Right atrium auricular region (tissue), 2 donors: ENCODE measurements at places on chromosomes 1 and 21.

GRCh38 chr1:151920149-151920548, 10.8 kb upstream of the THEM4 start:
- DNase-seq = no peak
- no peak overlapping the region for H3K27ac ChIP-seq
- H3K27me3 ChIP-seq = no peaks in the 10 kb centered on the region
- no peaks in the 10 kb centered on the region for H3K4me1 ChIP-seq
- no peaks in the 10 kb centered on the region for H3K36me3 ChIP-seq

- DNase-seq = no peak
- no peaks in the 10 kb centered on the region for H3K27me3 ChIP-seq
- H3K27ac ChIP-seq = no peak overlapping the region
- H3K36me3 ChIP-seq = no peaks in the 10 kb centered on the region
- no peak overlapping the region for H3K4me3 ChIP-seq
Measured at GRCh38 chr1:212138457-212138856, 102.9 kb downstream of the DTL start.

- no peaks in the 10 kb centered on the region for H3K27me3 ChIP-seq
- DNase-seq = no peak
- H3K4me3 ChIP-seq = no peak overlapping the region
- H3K4me1 ChIP-seq = no peaks in the 10 kb centered on the region
- no peak overlapping the region for H3K27ac ChIP-seq
- no peaks in the 10 kb centered on the region for H3K36me3 ChIP-seq
Measured at GRCh38 chr1:162179121-162179520, 109.6 kb downstream of the NOS1AP start.

- peak overlapping the region; percentile 66 for H3K27ac ChIP-seq
- no peaks in the 10 kb centered on the region for H3K4me1 ChIP-seq
Measured at GRCh38 chr21:44083631-44084291, 23.4 kb upstream of the PWP2 start.

DNA sequence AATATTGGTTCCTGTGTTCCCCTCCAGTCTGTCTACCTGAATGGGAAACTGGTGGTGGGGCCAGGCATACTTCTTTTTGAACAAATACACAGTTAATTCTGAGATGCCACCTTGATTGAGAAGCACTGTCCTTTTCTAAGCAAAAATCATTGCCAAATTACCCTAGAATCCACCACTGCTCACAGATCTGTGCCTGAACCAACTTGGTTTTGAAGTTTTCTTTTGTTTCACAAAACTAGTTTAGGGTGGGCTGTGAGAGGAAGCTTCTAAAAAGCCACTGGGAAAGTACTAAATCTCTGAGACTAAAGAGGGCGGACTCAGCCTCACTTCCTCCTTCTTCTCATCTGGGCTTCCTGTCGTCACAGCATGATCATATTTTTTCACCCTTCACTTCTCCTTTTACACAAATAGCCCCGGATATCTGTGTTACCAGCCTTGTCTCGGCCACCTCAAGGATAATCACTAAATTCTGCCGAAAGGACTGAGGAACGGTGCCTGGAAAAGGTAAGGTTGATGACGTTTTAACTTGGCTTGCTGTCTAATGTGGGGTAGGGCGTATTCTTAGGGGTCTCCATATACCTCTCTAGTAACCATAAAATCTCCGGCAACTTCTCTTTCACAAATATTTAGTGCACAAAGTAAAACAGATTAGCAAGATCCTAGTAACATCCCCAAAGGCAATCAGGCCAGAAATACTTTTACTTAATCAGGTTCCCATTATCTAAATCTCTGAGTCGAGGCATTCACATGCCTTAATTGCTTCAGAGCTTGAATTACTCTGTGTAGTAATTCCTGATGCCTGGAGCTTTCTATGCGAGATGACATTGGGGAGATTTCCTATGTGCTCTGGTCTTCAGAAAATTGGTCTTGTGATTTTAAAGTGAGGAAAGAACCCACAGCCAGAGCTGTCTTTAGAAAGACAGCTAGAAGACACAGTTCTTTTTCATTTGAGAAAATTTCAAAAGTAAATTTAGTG, at the start of gene CD53:
Gene CD53, plus strand, starts transcription at position 404 of the 976 bp plus-strand sequence. CDS start 18,261 bp downstream, outside the sequence.
- H3K4me3 ChIP-seq = peak within 1 kb of the TSS; percentile 25
- H3K27ac ChIP-seq = no peak within 1 kb of the TSS
- no peaks in the 10 kb centered on the region for H3K4me1 ChIP-seq
- H3K36me3 ChIP-seq = no peaks in the 10 kb centered on the region
- no peaks in the 10 kb centered on the region for H3K27me3 ChIP-seq

- no peak overlapping the region for H3K27ac ChIP-seq
- H3K27me3 ChIP-seq = no peaks in the 10 kb centered on the region
- H3K4me3 ChIP-seq = no peak overlapping the region
- DNase-seq = no peak
Measured at GRCh38 chr1:88998716-88999115, 6.3 kb upstream of the KYAT3 start.

GRCh38 chr1:5858246-5858645, 134.0 kb downstream of the NPHP4 start:
- H3K27me3 ChIP-seq = no peaks in the 10 kb centered on the region
- H3K36me3 ChIP-seq = peaks cover 12% of the 10 kb centered on the region
- no peaks in the 10 kb centered on the region for H3K4me1 ChIP-seq
- H3K27ac ChIP-seq = no peak overlapping the region

GRCh38 chr21:17921579-17922530, 102.7 kb upstream of the C21orf91 start:
- no peak overlapping the region for H3K4me3 ChIP-seq
- no peaks in the 10 kb centered on the region for H3K27me3 ChIP-seq
- no peak overlapping the region for H3K27ac ChIP-seq
- H3K4me1 ChIP-seq = no peaks in the 10 kb centered on the region

GRCh38 chr1:79845936-79846335, 839.4 kb upstream of the ADGRL4 start:
- H3K4me3 ChIP-seq = no peak overlapping the region
- H3K27me3 ChIP-seq = no peaks in the 10 kb centered on the region
- no peaks in the 10 kb centered on the region for H3K36me3 ChIP-seq
- no peak for DNase-seq
- no peaks in the 10 kb centered on the region for H3K4me1 ChIP-seq
- H3K27ac ChIP-seq = no peak overlapping the region
